ENCODE measurements at places on chromosomes 12 and 14.

DNA sequence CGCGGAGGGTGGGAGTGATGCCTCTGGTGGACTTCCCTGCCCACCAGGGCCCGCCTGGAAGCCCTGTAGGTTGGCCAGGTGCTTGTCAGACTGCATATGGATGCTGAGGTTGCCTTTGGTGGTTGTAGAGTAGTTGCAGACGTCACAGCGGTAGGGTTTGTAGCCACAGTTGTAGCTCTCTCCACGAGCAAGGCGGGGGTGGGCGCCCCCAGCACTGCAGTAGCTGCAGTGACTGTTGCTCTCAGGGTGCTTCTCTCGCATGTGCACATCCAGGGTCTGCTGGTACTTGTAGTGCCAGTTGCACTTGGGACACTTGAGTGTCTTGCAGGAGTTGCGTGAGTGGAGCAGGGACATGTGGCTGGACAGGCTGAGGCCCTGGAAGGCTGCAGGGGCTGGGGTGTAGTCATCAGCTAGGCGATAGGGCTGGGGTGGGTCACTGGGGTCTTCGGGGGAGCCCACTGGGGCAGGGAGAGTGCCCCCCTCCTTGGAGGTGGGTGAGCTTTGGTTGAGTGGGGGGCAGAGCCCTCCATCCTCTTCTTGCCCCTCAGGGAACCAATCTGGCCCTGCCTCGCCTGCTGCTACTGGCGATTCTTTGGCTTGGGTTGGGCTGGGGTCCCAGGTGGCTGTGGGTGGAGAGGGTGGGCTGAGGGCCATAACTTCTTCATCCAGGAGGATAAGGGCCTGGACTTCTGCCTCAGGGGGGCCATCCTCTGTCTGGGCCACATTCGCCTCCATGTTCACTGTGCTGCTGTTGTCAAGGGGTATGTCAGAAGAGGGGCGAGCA is 17.7 kb downstream of the ZFHX2 start:
- no peak for DNase-seq

DNA sequence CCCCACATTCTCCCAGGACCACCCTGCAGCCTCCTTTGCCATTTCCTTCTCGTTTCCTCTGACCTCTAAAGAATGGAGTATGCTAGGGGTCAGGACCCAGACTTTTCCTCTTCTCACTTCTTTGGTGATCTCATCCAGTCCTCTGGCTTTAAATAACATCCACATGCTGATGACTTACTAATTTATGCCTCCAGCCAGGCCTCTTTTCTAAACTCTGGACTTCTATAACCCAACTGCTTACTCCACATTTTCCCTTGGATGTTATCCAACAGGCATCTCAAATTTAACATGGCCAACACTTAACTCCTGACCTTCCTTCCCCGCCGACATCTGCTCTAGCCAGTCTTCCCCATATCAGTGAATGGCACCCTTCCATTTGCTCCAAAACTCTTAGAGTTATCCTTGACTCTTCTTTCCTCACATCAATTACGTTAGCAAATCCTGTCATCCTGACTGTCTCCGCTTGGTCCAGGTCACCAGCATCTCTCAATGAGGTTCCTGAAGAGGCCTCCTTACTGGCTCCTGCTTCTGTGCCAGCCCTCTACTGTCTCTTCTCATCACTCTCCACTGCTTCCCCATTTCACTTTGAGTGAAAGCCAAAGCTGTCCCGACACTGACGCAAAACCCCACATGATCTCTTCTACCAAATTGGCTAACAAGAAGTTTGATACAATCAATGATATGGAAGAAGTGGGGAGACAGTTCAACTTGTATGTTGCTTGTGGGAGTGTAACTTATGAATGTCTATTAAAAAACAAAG is 42.7 kb downstream of the TMBIM6 start:
- DNase-seq, result no peak

DNA sequence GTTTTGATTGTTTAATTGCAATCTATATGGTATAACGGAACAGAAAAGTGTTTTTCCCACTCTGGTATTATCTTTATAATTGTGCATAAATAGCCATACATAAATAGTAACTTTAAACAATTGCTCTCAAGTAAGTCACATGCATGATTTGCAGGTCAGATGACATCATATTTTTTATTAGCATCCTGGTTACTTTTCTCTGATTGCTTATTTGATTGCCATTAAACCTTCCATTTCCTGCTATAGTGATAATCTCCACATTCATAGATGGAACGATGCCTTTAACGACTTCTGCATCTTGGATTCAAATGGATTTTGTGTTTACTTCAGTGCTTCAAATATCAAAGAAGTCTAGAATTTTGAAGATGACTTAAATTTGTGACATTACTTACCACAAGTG is 3.5 kb upstream of the KLRK1 start:
- DNase-seq, result no peak

- no peak for DNase-seq
Measured at GRCh38 chr12:76247026-76247646, 101.1 kb downstream of the BBS10 start.

- no peak for DNase-seq
Measured at GRCh38 chr14:85413836-85414526, 116.0 kb upstream of the FLRT2 start.

GRCh38 chr14:99066378-99066777 is 205.6 kb downstream of the BCL11B start:
- no peak for DNase-seq

DNA sequence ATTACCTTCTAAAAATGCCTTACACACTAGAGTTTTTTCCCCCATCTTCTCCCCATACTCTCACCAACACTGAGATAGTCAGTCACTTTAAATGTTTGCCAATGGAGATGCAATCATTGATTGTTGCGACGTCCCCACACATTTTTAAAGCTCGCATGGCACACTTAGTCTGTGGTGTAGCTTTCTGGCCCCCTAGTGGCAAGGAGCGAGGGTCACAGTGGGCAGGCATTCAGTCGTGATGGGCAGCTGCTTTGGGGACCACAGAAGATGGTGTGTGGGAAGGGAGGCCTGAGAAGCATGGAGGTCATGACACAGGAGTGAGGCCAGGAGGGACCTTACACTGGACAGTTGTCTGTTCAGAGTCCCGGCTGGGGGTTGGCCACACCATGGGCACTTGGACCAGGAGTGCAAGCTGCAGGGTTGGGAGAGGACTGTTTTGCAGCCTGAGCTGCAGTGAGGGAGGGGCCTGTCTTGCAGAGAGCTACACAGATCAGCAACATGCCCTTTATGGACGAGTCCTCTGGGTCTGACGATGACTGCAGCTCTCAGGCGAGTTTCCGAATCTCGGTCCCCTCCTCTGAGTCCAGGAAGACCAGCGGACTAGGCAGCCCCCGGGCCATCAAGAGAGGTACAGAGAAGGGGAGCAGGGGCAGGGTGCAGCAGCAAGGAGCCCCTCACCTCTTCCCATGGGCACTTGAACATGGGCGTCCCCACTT is 28.6 kb downstream of the PIGH start:
- peak; percentile 26 for DNase-seq

GRCh38 chr12:113137861-113138783 is 2.6 kb upstream of the RASAL1 start:
- DNase-seq, result no peak

DNA sequence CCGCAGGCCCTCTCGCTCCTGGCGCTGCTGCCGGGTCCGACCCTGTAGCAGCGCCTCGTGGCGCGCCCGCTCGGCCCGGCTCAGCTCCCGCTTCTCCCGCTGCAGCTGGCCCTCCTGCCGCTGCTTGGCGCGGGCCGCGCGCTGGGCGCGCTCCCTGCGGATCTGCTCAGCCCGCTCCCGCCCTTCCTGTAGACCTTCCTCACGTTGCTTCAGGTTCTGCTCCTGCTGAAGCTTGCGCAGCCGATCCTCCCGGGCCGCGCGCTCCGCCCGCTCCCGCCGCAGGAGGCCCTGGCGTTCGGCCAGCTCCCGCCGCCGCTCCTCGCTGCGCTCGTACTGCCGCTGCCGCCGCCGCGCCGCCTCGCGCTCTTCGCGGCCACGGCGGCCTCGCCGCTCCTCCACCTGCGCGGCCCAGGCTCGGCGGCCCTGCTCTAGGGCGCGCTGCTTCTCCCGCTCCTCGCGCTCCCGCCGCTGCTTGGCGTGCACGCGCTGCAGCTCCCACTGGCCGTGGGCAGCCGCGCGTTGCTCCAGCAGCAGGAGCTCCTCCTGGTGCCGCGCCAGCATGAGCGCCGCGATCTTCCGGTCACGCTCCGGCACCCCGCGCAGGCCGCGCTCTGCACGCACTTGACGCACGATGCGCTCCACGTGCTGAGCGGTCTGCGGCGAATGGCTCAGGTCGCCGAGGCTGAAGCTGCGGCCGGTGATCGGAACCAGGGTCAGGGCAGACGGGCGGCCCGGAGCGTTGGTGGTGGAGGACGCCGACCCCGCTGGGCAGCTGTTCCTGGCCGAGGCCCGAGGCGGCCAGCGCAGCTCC is 2.4 kb downstream of the CCDC177 start:
- no peak for DNase-seq

- no peak for DNase-seq
Measured at GRCh38 chr12:67073336-67073735, 195.8 kb upstream of the CAND1 start.

GRCh38 chr12:93256256-93256969 is 121.3 kb upstream of the NUDT4 start:
- DNase-seq, result no peak

- no peak for DNase-seq
Measured at GRCh38 chr12:116453631-116454030, 105.5 kb upstream of the MAP1LC3B2 start.

GRCh38 chr12:27780612-27781408 is 774 bp upstream of the MANSC4 start:
- DNase-seq, result no peak
